Lung (tissue), 17 donors: ENCODE measurements at places on chromosomes 2 and 18.

DNA sequence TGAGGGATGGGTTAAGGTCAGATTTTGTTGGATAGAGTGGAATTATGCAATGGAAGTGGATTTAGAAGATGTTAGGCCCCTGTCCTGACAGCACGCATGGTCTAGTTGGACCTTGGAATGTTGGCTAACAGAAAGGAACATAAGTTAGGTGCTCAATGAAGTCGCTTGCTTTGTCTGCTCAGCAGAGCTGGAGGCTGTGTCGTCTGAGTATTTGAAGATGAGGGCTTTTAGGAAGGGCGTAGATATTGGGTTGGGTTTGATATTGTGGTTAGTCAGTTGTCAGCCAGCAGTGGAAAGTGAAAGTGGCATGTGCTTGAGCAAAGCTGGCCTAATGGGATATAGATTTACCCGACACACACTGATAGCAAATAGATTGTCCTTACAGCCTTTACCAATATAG is 239.3 kb downstream of the PRKCE start:
- no peak for DNase-seq

DNA sequence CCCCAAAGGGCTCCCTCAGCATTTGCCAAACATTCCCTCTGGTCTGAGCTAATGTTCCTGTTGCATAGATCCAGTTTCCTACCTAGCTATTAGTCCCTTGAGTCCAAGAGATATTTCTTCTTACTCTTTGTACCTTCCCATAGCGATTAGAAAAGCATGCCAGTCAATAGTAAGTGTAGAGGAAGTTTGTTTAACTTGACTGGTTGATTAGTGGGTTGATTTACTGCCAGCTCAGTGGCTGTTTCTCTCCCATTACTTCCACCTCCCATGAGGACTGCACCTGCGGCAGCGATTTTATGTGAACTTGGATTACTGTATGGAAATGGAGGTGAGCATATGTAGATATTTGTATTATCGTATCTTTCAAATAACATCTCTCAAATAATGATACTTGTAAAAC is 1748.4 kb upstream of the CELF4 start:
- no peak for DNase-seq

DNA sequence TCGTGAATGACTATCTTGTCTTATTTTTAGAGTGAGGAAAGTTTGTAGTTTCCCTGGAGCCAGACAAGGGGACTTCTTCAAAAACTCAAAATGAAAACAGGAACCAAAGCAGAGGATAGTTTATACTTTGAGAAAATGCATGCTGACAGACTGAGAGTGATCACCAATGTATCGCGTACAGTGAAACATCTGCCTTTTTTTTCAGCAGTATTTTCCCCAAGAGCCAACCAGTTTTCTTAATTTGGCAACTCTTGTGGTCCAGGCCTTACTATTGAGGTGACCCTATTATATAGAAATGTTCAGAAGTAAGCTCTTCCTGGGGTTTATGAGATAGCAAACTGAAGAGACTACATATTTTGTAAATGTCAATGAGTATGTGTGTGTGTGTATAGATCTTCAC is 153.7 kb upstream of the VRK2 start:
- DNase-seq: no peak

- DNase-seq: peak; percentile 49
Measured at GRCh38 chr2:226337941-226338600, 461.5 kb downstream of the IRS1 start.

DNA sequence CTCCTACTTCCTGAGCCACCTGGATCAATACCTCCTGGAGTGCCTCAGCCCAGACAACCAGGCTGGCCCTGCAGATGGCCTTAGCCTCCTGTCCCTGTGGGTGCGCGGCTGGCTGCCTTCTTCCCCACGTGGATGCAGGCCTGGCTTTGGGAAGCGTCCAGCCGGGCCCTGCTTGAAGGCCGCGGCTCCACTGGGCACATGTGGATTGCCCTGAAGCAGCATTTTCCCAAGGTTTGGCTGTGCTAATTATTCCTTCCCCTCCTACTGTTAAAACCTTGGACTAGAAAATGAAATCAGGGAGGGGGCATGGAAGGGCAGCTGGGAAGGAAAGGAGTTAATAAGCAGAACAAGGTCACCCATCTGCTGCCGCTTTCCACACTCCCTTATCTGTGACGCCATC is 143.0 kb upstream of the GATA6 start:
- DNase-seq: no peak

- peak; percentile 80 for DNase-seq
Measured at GRCh38 chr18:44781886-44782285, 101.2 kb downstream of the SETBP1 start.

DNA sequence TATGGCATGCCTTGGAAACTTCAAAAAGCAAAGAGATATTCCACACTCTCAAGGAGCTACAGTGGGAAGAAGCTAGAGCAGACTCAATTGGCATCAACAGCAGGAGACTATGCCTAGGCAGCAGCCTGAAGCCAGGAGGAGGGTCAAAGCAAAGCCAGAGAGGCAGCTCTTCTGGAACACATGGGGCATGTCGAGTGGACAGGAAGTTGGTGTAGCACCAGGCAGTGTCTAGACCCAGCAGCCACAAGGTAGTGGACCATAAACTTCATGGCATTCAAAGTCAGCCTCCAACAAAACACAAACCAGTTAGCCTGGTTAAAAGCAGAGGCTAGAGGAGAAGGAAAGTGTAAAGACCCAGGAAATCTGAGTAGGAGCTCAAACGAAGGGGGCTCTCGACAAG is 311.2 kb upstream of the PKDCC start:
- DNase-seq: no peak

DNA sequence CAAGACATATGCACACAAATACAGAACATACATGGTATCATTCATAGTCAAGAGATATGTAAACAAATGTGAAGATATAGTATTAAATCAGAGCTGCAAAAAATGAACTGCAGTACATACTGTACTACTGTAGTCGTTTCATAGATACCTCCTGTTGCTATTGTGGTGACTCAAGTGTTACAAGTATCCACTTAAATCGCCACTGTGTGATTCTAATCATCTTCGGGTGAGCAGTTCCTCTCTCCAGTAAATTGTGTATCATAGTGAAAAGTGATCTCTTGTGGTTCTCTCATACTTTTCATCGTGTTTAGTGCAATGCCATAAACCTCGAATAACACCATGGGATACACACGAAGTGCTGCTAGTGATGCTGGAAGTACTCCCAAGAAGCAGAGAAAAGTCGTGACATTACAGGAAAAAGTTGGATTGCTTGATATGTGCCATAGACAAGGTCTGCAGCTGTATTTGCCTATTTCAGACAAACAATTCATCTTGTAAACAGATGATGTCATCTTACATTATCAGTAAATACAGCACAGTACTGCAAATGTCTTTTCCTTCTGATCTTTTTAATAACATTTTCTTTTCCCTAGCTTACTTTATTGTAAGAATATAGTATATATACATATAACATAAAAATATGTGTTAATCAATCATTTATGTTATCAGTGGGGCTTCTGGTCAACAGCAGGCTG is 222.2 kb downstream of the BCL11A start:
- DNase-seq: no peak

GRCh38 chr18:2537296-2537695 is 34.0 kb downstream of the METTL4 start:
- DNase-seq: no peak

DNA sequence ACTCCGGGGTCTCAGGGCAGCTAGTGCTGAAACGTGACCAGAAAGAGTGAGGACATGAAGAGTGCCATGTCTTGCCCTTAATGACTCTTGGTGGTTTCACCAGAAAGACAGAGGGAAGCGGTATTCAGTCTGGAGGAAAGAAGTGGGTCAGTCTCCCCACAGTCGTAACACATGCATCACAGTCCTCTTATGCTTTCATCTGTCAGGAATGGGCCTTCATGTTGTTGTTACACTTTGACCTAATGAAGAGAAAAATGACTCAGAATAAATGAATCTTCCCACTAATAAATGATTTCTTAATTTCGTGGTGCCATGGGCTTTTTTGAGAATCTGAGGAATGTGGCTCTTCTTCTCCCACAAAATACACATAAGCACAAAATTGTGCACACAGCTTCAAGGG is 103.2 kb downstream of the SLC8A1 start:
- no peak for DNase-seq

GRCh38 chr2:136212426-136213378 is 94.8 kb upstream of the CXCR4 start:
- no peak for DNase-seq

DNA sequence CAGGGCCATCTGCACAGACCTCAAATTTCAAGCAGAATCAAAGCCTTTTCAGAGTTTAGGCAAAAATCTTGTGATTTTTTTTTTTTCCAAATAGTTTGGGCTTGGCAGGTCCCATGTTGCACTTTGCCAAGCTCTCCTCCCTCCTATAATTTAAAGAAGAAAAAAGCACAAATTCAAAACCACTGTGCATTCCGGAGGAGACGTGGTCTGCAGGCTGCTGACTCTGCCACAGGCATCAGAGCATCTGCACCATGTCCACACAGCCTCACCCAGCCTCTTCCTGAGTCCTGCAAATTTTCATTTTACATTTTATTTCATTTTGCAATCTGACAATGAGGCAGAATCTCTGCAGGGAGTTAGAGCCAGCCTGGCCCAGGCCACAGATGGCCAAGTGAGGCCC is 15.7 kb upstream of the GPC1 start:
- no peak for DNase-seq

GRCh38 chr2:236587861-236588815 is 18.5 kb downstream of the ACKR3 start:
- no peak for DNase-seq

- DNase-seq: no peak
Measured at GRCh38 chr2:97885841-97886240, 109.9 kb downstream of the TMEM131 start.

DNA sequence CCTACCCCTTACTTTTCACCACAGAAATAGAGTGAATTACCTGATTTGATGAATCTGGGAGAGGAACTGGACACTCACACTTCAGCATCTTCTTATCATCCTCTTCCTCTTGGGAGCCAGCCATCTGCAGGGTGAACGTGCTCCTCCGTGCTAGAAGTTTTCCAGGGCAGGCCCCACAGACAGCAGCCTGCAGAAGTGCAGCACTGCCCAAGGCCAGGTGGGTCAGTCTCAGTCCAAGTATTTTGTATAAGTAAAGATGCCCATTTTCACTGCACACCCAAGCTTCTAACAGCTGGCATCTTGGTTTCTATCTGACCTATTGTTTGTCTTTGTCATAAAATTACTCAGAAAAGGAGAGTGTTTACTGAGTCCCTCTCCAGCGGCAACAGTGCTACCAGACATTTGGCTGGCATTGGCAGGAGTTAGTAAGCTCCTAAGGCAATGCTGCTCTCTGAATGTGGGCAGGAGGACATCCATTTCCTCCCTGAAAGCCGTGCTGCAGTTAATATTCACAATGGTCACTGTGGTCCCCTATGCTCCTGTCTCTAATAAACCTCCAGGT is 222.6 kb upstream of the CTAGE1 start:
- no peak for DNase-seq

GRCh38 chr2:222318026-222318711 is 19.4 kb upstream of the PAX3 start:
- DNase-seq: peak; percentile 84

DNA sequence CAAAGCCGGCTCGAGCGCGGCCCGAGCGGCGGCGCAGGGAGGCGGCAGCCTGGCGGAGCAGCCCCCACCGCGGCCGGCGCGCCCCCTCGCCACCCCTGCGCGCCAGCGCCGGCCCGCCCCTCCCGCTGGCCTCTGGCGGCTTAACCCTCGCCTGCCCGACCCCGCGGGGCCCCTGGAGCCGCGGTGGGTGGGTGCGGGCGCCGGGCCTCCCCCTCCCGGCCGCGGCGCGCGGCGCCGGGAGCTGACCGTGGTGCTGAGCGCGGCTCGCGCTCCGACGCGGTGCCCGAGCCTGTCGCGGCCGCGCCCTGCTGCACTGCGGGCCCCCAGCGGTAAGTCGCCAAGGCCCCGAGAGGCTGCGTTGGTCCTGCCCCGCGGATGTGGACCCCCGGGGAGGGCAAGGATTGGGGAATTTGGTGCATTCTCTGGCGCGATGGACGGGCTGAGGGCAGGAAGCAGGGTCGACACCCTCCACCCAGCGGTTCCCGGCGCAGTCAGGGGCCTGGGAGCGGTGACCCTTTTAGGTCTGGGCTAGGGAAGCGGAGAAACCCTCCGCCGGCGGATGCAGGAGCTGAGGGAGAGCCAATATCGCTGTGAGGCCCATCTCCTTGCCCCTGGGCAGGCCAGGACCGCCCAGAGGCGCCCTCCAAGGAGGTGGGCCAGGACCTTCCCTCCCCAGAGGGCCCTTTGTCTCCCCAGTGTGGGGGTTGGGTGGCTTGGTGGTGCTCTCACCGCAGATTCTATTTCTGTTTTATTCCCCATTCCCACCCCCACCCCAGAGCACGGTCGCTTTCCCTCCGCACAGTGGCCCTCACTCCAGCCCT is 923 bp downstream of the AMER3 start:
- DNase-seq: peak; percentile 54

- no peak for DNase-seq
Measured at GRCh38 chr18:9941660-9942059, 27.8 kb downstream of the VAPA start.

GRCh38 chr2:232353096-232353495 is 25.5 kb upstream of the ALPP start:
- DNase-seq: no peak

- no peak for DNase-seq
Measured at GRCh38 chr2:172978063-172978383, 97.6 kb upstream of the MAP3K20 start.

DNA sequence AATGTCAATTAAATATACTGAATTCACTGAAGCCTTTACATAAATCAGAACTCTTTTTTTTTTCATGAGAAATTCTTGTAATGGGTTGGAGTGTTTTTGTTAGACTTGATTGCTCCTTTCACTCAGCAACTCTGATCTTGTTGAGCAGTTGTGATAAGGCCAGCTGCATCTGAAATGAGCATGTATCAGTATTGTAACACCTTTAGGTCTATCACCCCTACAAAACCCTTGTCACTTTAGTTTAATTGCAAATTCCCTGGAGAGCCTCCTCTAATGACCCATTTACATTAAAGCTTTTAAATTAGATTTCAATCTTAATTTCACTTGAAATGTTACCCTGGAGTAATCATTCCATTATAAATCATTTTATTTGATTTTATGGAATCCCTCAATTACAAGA is 346.8 kb upstream of the TCF4 start:
- DNase-seq: no peak

GRCh38 chr18:9000733-9001132 is 101.8 kb upstream of the NDUFV2 start:
- DNase-seq: peak; percentile 24

- DNase-seq: no peak
Measured at GRCh38 chr18:33596178-33596854, 18.3 kb downstream of the ASXL3 start.

GRCh38 chr2:60067006-60067405 is 486.4 kb downstream of the BCL11A start:
- DNase-seq: no peak

- no peak for DNase-seq
Measured at GRCh38 chr2:6973895-6974545, 56.8 kb downstream of the RNF144A start.

- DNase-seq: no peak
Measured at GRCh38 chr18:49811151-49811938, 2.0 kb downstream of the ACAA2 start.
